SW 1271 (cell line): ENCODE measurements at places on chromosomes 3 and 15.
A peak's percentile ranks its signal among the peaks of the same experiment; 100 is the strongest.

- no peak for DNase-seq
Measured at GRCh38 chr3:59677747-59678702, 628.2 kb upstream of the CFAP20DC start.

- no peak for DNase-seq
Measured at GRCh38 chr3:66227915-66228314, 7.1 kb downstream of the SLC25A26 start.

DNA sequence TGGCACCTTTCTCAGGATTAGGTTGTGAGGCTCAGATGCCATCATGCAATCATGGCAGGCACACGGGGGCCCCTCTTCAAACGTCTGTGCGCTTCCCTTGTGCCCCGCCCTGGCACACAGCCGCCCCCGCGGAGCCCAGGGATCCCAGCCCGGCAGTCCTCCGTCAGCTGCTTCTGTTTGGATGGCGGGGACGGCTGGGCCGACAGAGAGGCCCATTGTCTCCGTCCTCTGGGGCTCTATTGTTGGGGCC, 849 bp upstream of the HDAC11 start:
- no peak for DNase-seq

- DNase-seq: no peak
Measured at GRCh38 chr3:13364602-13365271, 55.4 kb downstream of the NUP210 start.

GRCh38 chr15:99850517-99850916, 117.3 kb upstream of the LYSMD4 start:
- no peak for DNase-seq

- DNase-seq: no peak
Measured at GRCh38 chr3:114660124-114660523, 366.3 kb downstream of the TIGIT start.

- DNase-seq: no peak
Measured at GRCh38 chr3:105359098-105359762, 7.5 kb upstream of the ALCAM start.

- DNase-seq: peak; percentile 53
Measured at GRCh38 chr3:9727041-9727595, 4.4 kb upstream of the BRPF1 start.

- DNase-seq: no peak
Measured at GRCh38 chr3:195718477-195718984, 2.2 kb upstream of the MUC20 start.

GRCh38 chr3:150268426-150269391, 139.4 kb upstream of the TSC22D2 start:
- DNase-seq: no peak

DNA sequence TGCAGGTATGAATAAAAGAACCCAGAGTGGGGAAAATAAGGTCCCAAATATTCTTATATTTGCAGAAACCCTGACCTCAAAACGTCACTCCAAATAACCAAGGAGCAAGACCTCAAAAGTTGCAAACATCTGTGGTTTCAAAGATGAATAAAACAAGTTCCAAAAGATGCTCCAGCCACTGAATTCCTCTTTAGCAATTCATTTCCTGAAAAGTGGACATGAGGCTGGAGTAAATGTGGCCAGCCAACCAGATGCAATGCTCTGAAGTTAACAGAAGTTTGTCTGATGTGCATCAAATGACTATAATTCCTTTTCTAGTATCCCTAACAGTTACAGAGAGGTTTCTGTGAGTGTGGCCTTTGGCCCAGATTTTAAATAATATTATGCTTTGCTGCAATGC, 71.2 kb upstream of the WNT5A start:
- no peak for DNase-seq

- no peak for DNase-seq
Measured at GRCh38 chr3:49634736-49635135, 39.4 kb upstream of the APEH start.

GRCh38 chr15:46879032-46879770, 838.1 kb upstream of the SEMA6D start:
- no peak for DNase-seq

GRCh38 chr15:39211108-39211979, 369.5 kb upstream of the THBS1 start:
- DNase-seq: no peak

DNA sequence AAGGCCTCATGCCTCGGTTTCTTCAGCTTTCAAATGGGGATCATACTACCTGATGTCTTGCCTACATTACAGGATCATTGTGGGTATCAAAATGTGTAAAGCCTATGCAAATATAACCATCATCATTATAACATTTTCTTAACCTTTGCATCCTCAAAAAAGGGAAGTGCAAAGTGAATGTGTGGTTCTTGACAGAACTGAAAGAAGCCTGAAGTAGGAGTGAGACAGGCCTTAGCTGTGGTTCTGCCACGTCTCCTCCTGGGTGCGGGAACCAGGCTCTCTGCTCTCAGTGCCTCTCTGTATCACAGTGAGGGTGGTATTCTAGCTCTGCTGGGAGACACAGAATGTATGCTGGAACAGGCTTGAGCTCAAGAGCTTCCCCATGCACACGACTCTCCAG, 316.9 kb upstream of the ICE2 start:
- no peak for DNase-seq

- DNase-seq: no peak
Measured at GRCh38 chr3:105826778-105827634, 41.8 kb downstream of the CBLB start.
